ENCODE measurements at places on chromosomes 1 and 21. TPM values are rescaled to one million over a fixed set of nuclear protein-coding genes. Genes with fewer than 3 reads are reported as not detected.

UMODL1 gene
- not detected for total RNA-seq

HOOK1 gene
- under 0.01 TPM for total RNA-seq

PADI3 gene
- total RNA-seq, result not detected

NUDT4B gene
- 131 TPM for total RNA-seq

CYP4A11 gene
- total RNA-seq, result not detected

CXADR gene
- 22.5 TPM for total RNA-seq

C1QTNF12 gene
- 0.33 TPM for total RNA-seq

KRTAP19-5 gene
- total RNA-seq, result not detected

MAP1LC3C gene
- total RNA-seq, result not detected
